Right ventricle myocardium superior (tissue), 1 donor: ENCODE measurements at places on chromosomes 1 and 21. TPM values are rescaled to one million over a fixed set of nuclear protein-coding genes. Genes with fewer than 3 reads are reported as not detected.
A peak's percentile ranks its signal among the peaks of the same experiment; 100 is the strongest.

DNA sequence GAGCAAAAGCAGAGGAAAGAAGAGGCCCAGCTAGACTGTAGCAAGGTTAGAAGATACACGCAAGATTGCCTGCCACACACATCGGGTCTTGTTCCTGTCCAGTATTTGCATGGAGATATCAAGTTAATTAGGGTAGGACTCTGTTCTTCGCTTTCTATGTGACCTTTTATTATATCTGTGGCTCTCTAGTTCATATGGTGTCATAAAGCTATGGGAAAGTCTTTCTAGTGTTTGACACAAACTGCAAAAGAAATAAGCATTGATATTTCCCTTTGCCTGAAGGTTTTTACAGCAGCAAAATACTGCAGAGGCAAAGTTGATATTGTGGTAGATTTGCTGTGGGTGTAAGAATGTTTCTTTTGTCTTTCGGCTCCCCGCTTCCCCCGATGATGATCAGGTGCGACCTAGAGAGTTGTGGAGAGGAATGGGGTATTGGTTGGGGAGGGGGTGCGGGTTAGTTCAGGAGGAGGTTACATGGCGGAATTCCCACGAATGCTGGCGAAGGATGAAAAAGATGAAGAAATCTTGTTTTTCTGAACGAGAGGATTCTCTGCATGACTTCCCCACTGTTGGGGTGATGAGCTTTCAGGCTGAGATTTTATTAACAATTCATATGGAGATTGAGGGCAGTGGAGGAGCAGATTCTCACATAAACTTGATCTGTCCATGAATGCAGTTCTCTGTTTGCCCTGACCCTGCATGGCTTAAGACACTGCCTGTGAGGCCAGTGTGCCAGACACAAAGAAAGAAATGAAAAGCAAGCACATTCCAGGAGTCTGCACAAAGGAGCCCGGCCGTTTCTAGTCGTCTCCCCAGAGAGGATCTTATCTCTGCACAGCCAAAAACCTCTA, 550.2 kb downstream of the USP25 start:
- peak; percentile 55 for DNase-seq

DNA sequence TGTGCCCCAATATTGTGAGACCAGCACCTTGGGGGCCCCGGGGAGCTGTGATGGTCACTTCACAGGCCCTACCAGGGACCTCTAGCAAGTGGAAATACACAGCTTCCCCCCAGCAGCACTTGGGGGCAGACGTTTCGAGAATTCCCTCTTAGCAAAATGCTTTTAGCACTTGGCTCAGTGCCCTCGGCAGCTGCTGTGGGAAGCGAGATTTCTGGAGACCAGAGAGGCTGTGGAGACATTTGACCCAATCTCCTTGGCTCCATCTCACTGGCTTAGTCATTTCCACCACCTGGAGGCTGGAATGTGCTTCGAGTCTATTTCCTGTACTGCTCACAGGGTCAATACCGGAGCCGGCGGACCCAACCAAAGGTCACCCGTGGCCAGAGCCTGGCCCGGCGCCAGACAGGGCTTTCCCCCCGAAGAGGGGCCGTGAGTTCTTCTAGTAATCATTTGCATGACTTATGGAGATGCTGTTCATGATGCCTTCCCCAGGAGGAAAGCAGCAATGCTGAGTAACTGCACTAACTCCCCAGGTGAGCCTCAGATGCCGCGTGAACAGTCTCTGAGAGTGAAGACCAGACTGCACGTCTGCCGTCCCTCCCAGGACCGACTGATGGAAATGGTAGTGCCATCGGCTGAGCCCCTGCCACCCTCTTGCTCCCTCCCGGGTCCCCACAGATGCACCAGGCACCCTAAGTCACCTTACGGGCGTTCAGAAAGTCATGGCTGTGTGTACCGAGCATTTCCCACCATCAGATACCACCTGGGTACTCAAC, 4.4 kb upstream of the C2CD2 start:
- peak; percentile 78 for DNase-seq

- peak; percentile 86 for DNase-seq
Observed at GRCh38 chr1:21508580-21509350, 458 bp upstream of the ALPL start.

TRIM67 gene
- total RNA-seq = 0.05 TPM

DNA sequence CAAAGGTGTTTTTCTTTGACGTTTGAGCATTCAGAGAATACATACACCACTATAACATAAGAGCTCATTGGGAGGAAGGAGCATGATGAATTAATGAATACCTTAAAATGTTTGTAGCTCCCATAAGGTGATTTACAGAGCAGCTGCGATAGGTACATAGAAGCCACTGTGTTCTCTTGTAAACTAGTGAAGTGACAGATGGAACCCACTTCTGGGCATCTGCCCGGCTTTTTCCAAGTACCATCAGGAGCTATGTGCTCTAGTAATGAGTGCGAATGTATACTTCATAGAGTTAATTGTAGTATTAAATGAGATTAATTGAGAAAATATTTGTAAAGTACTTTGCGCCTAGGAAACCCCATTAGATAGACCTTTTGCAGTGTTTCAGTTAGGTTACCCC, 48.4 kb downstream of the HENMT1 start:
- DNase-seq = no peak

DNA sequence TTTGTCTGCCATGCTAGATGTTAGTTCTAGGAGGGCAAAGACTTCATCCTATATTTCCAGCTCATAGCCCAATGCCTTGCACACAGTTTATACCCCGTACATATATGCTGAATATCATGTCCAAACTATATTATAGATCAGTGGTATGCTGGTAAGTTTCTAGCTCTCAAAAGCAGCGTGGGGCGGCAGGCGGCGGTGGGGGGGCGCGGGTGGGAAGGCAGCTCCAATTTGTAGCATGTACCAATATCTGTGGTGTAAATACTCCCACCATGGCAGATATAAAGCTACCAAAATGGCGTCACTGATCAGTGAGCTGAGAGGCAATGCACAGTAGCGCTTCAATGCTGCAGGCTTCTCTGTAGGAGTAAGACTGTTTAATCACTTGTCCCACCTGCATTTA, 77.1 kb downstream of the PATJ start:
- DNase-seq = no peak

DNA sequence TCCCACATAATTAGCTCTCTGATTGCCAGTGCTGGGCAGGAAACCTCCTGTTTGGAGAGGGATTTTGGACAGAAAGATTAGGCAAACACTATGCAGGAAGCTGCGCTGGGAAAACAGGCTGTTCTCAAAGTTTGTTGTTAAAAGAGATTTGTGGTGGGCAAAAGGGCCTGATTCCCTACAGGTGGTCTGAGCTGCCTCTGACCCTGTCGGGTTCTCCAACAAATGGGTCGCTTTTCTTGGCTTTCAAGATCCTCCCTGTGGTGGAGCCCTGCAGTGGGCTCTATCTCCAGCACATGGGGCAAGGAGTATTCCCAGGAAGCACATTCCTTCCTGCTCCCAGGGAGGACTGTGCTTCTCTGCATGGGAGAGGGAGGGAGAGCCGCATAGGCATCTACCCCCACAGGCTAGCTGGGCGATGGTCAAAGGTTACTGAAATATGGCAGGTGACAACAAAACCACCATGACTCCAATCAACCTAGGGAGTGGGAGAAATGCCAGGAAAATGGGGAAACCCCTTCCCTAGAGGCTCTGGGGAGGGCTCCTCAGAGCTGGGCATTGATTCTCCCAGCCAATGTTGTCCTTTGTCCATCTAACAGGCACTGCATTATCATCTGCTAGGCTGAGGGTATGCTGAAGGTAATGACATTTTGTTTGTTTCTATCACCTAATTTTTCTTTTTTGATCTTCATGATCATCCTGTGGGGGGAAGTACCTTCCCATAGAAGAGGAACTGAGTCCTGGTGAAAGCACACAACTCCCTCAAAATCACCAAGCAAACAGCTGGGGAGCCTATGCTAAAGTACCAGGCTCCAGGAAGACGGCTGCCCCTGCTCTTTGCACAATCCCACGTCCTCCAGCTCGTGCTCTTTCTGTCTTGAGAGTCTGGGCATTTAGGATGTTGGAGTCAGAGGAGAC, 85.3 kb downstream of the PLXNA2 start:
- no peak for DNase-seq

GRCh38 chr1:6497215-6497866, 5.9 kb upstream of the PLEKHG5 start:
- peak; percentile 74 for DNase-seq

DNA sequence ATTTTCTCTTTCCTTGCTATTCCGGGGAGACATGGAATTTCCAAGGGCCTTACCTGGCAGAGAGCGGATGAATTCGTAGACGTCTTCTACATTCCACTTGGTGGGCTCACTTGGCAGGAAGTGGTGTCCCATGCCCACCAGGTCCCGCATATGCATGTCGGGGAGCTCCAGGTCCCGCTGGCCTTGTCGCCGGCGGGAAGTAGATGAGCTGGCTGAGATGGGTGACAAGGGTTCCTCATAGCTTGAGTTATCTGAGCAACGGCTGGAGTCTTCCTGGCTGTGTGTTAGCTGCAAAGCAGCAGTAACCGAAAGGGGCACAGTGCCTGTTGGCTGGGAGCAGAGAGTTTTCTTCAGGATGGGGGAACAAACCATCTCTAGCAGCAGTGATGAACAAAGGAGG, 7.9 kb upstream of the A3GALT2 start:
- no peak for DNase-seq

- DNase-seq = no peak
Observed at GRCh38 chr1:27804791-27805190, 25.8 kb upstream of the PPP1R8 start.

DISC1 gene
- 3.0 TPM for total RNA-seq

DNA sequence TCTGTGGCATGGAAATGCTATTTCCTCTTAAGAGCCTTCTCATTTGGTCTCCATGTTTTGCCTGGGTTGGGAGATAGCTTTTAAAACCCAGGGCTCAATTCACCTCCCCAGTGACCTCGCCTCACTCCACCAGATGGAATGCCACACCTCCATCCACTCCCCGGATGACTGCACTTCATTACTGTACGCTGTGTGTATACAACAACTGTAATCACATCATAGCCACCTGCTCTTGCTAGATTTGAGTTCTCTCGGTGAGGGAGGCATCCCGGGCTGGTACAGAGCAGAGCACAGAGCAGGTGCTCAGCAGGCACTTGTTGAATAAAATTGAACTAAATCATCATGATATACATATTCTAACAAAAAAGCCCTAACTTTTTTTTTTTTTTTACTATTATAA, 26.0 kb downstream of the SDE2 start:
- DNase-seq = no peak

DNA sequence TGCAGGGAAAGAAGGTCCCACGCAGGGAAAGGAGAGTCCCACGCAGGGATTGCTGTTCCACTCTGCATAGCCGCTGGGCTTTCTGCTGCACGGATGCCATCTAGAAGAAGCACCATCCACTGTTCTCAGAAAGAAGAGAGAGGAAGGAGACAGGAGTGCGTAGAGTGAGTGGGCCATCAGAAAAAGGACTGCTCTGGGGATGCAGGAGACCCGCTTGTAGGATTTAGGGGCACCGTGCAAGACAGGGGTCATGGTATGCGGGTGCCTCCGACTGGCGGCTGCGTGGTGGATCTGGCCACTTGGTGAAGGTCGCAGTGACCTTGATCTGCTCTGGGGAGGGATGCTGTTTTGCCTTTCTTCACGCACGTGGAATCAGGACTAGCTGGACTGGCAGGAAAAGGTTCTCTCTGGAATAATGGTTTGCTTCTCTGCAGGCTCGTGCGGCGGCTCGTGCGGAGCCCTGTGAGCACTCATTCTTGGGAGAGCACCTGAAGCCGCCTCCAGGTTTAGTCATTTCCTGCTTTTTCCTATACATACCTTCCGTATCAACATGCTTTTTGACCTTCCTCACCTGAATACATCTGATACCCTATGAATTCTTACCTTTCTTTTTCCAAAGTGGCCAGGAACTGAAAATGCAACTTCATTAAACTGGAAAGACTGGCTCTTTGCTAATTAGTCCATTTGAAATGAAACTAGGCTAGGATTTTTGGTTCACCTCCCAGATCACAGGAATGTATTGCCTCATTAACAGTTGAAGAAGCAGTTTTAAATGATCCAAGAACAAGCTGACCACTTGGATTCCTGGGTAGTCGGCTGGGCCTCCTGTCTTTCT, 181.6 kb downstream of the KIF26B start:
- no peak for DNase-seq

DNA sequence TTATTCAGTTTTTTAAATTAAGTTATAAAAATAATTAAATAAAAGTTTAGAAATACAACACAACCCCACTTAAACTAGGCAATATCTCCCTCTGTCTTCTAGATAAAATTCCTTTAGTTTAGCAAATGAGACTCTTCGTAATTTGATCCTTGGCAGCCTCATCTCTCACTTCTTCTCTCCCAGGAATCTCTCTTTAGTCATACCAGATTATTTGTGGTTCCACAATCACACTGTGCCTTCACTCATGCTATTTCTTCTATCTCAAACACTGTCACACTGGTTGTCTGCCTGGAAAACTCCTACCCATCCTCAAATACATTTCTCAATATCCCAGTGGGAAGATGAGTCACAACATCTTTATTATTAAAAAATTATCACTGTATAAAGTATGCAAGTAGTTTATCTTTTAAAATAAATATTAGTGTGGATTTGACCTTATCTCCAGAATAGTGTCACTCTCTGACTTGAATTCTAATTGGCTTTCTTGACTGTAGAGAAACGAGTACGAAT, 195.5 kb downstream of the KCNH1 start:
- no peak for DNase-seq

DNA sequence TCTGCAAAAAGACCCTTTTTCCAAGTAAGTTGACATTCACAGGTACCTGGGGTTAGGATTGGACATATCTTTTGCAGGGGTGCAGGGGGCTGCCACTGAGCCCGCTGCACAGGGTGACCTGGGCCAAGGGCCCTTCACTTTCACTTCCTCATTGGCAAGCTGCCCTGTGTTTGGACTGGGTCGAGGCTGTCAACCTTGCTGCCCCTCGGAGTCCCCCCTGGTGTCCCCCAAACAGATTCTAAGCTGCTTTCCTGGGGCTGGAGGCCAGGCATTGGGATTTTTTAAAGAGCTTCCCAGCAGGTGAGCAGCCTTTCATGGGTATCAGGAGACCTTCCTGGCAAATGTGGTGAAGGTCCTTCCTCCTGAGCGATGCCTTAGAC, 7.9 kb upstream of the UMODL1 start:
- DNase-seq = no peak

BTG2 gene
- 40.5 TPM for total RNA-seq
